ENCODE measurements at places on chromosomes 16 and 17.

DNA sequence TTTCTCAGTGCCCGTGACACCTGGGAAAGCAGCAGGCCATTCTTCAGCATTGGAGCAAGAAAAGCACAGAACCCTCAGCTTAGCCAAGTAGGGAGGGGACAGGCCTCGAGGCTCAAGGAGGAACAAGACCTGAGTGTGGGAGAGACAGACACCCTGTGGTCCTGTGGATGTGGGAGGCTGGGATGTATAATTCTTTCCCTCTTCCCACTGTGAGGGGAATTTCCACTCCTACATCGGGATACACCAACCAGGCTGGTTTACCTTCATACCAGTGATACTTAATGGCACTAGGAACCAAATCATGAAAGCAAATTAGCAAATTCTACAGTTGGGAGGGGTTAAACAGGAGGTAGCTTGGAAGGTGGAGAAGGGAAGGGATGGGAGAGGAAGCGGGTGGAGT, 41.7 kb downstream of the LYRM1 start:
- no peak for DNase-seq

GRCh38 chr17:28563475-28563874, 7.8 kb downstream of the PIGS start:
- no peak for DNase-seq

GRCh38 chr17:75785016-75785890, 647 bp downstream of the UNK start:
- no peak for DNase-seq

GRCh38 chr17:37239690-37240334, 136.0 kb upstream of the C17orf78 start:
- DNase-seq: no peak

GRCh38 chr16:12541672-12542071, 262.0 kb downstream of the CPPED1 start:
- DNase-seq: no peak

GRCh38 chr16:81697616-81698309, 81.3 kb upstream of the PLCG2 start:
- DNase-seq: no peak
